ENCODE measurements at places on chromosomes 3 and 15.

DNA sequence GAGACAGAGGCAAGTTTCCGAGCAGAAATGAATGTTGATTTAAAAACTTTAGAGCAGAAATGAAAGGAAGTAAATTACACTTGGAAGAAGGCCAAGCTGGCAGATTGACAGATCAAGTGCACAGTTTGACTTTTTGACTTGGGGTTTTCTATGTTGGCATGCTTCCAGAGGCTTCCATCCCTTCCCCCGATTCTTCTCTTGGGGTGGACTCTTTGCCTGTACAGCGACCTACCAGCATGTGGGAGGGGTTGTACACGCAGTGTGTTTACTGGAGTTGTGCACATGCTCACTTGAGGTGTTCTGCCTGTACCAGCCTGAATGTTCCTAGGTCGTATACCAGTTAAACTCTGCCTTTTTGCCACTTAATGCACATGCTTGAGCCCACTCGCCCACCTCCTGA is 701.5 kb upstream of the GBE1 start:
- no peak for DNase-seq

- no peak for DNase-seq
Measured at GRCh38 chr3:151133917-151134450, 48.5 kb downstream of the MED12L start.

GRCh38 chr15:73598530-73599160 is 34.5 kb downstream of the NPTN start:
- no peak for DNase-seq

- DNase-seq, result peak; percentile 4
Measured at GRCh38 chr3:67461667-67462142, 192.7 kb downstream of the SUCLG2 start.

DNA sequence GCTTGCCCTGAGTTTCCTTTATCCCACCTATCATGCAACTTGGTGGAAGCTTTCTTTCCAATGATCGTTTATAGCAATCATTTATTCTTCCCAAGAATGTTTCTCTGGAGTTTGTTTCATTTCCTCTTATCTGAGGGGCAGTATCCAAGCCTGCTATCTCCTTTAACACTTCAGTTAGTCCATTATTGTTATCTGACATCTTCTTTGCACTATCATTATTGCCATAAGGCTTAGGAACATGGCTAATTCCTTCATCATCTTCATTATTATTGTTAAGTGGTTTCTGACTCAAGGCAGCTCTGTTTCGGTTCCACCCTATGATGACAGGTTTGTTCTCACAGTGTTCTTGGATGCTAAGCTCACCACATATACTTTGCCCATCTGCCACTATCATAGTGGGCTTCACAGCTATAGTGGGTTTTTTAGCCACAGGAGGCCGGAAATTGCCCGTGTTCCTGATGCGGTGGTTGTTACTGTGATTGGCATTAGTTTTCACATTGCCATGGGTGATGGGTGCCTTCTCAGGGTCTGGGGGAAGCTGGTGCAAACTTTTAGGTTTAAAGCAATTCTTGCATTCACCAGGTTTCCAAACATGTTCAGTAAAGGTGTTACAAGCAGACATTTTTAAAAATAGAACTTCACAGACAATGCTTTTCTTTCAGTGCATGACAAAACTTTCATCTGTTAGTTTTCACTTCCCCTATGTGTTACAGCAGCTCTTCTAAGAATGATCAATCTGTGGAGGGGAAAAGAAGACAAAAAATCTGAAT is 110.6 kb upstream of the TSPAN3 start:
- no peak for DNase-seq

DNA sequence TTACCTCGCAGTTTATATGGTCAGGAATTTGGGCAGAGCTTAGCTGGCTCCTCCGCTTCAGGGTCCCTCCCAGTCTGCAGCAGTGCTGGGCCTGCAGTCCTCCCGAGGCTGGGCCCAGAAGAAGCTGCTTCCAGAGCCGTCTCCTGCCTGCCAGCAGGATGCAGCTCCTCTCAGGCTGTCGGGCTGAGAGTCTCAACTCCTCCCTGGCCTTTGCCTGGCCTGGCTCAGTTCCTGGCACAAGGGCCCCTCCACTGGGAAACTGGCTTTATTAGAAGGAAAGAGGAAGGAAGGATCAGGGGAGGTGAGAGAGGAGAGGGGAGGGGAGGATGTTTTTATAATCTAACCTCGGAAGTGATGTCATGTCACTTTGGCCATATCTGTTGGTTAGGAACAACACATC is 72.8 kb downstream of the GABRG3 start:
- DNase-seq, result no peak

GRCh38 chr15:58147171-58147611 is 9.0 kb downstream of the AQP9 start:
- DNase-seq, result peak; percentile 10

DNA sequence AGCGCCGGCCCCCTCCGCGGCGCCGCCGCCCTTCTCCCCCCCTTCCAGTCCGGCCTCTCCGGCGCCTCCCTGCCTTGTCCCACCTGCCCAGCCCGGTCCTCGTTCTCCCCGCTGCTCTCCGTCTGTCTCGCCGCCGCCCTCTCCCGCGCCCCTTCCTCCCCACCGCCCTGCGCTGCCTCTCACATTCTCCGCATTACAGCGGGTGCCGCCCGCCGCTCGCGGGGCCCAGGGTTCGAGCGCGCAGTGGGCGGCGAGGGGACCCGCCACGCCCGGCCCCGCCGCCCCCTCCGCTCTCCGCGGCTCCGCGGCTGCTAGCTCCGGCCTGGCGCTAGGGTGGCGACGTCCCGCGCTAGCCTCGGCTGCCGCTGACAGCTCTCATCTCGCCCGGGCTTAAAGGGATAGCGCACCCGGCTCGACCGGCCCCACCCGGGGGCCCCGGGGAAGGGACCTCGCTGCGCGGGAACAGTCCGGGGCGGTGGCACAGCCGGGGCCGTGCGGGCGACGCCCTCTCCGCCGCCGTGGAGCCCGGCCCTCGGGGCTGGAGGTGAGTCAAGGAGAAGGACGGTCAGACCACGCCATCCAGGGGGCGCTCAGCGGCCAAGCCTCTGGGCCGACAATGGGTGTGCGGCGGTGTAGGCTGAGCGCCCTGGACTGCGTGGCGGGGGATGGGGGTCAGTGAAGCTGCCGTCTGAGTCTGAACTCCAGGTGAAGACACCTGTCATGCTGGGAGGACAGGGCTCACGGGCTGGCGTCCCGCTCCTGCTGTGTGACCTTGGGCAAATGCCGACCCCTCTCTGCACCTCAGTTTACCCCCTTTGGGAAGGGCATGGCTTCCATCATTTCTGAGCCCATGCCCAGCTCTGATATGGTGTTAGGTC is 187.4 kb upstream of the LINGO1 start:
- peak; percentile 19 for DNase-seq

GRCh38 chr15:91316126-91316525 is 216.1 kb downstream of the SV2B start:
- no peak for DNase-seq

DNA sequence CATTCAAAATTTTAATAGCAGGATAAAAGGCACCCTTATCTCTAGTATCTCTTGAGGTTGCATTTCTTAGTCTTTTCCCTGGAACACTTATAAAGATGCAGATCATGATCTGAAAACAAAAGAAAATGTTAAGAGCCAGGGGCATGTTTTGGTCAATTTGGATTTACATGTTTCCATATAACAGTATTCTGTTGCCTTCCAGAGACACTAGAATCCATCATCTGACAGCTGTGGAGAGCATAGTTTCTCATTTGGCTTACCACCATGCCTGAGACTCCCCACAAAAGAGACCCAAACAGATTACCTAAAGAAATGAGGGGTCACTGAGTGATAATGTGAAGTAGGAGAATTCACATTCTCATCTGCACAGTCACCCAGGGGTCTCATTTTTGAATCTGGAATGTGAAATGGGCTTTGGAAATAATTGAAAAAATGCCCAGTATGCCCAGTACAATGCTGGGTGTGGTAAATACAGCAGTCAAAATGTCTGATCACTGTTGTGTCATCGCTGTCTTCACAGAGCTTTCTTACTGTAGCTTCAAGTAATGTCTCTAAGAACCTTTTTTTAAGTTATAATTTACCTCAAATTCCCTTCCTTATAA is 79.9 kb upstream of the ZBTB20 start:
- no peak for DNase-seq

- DNase-seq, result no peak
Measured at GRCh38 chr15:82714016-82714415, 4.3 kb upstream of the AP3B2 start.

DNA sequence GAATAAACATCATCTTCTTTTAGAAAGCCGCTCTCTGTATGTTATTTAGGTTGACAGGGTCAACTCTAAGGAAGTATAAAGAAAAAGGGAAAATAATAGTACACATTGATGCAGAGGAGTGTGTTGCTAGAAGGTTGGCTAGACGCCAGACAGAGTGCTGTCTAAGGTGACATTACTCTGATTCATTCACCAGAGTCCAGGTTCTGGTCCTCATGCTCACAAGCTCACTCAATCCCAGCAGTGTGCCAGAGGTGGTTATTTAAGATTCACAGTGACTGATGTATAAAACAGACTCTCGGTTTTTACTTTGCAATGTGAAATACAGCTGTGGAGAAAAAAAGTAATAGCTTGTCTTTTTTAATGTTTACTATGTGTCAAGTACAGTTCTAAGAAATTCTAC is 1.7 kb downstream of the CFAP44 start:
- DNase-seq, result no peak

GRCh38 chr15:57455929-57456328 is 79.6 kb downstream of the CGNL1 start:
- DNase-seq, result no peak

DNA sequence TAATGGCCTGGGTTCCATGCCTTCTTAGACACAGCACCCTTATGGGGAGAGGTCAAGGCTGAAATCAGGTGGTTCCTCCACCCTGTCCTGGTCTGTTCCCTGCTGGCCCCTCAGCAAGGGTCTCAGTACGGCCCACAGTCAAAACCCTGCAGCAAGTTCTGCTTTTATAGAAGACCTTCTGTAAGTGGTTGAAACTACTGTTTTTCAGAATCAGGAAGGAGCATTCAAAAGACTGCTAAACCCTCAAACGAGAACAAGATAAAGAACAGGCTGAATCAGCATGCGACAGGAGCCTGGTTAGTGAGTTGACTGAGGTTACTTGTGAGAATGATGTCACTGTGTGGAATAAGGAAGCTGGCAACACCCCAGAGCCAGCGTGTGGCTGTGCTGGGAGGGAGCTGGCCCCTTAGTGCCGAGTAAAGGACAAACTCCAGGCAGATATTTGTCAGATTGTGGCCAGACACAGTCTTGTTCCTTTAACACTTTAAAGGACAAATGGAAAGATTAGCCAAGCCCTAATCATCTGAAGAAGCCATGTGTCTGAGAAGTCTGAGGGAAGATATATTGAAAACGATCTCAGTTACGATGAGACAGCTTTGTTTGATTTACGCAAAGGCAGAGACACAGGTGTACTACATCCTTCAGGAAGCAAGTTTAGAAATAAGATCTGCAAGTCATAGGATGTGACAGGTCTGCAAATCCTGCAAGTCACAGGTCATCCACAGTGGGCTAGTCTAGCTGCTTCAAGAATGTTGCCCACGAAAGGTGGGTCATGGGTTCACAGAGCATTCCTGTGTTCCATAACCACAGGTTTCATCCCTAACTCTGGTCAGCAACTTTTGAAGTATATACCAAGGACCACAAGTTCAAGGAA is 54.0 kb downstream of the B3GNT5 start:
- DNase-seq, result no peak

DNA sequence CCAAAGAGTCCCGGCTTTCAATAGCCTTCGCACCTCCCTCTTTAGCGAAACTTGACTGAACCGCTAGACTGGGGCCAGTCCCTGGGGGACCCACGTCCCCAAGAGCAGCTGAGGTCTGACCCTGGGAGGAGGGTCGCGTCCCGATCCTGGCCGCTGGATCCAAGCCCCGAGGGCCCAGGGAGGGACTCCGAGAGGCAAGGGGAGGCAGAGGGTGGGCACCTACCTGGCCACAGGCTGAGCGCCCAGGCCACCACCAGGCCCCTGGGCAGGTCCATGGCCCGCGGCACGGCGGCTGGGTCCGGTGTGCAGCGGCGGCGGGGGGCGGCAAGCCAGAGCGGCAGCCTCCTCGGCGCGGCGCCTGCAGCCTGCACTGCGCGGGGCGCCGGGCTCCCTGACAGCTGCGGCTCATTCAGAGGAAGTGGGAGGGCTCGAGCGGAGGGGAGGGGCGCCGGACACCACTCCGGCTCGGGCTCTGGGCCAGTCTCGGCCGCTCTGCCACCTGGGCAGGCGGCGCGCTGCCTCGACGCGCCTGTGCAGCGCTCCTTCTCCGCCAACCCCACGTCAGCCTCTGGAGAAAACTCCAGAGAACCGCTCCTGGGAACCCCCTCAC is at the start of gene ITGA11:
TSS of gene ITGA11 (minus strand) at position 372 of the 610 bp plus-strand sequence. CDS start at position 275, 97 bp downstream.
- DNase-seq, result peak; percentile 22

GRCh38 chr15:95353512-95353911 is 977.0 kb upstream of the NR2F2 start:
- no peak for DNase-seq

- no peak for DNase-seq
Measured at GRCh38 chr15:50906954-50907600, 1.4 kb upstream of the AP4E1 start.

DNA sequence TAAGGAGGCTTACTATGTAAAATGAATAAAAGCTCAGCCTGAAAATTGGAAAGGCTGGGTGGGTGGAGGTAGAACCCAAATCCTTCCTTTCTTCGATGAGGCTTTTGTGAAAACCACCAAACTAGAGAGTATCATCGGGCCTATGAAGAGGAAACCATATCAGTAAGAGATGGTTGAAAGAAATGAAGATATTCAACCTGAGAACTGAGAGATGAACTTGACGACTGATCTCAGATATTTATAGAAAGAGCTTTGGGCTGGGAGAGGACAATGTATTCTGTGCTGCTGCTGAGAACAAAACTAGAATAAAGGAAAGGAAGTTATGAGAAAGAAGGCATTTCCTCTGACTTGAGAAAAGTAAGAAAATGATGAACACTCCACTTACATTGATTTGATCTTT is 236.6 kb downstream of the KCNH8 start:
- DNase-seq, result no peak

- peak; percentile 51 for DNase-seq
Measured at GRCh38 chr15:80778964-80779657, at the start of gene CEMIP. TSS of gene CEMIP (plus strand) at chr15:80779370. CDS start at chr15:80873880, 94,510 bp downstream.

DNA sequence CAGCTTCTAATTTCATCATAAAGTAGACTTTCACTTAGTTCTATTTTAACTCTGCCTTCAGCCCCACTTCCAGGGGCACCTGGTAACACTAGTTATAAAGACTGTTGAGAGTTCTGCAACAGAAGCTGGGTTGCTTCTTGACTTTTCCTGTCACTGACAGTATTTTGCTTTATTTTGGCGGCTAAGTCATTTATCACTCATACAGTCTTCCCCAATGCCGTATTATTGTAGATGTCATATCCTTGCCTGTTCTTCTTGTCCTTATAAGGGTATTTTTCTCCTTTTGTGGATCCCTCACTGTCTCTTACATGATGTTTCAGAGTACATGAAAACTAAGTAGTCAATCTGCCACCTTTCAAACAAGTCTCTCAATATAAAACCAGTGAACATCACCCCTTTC is 369.0 kb upstream of the PPP2R3A start:
- no peak for DNase-seq

DNA sequence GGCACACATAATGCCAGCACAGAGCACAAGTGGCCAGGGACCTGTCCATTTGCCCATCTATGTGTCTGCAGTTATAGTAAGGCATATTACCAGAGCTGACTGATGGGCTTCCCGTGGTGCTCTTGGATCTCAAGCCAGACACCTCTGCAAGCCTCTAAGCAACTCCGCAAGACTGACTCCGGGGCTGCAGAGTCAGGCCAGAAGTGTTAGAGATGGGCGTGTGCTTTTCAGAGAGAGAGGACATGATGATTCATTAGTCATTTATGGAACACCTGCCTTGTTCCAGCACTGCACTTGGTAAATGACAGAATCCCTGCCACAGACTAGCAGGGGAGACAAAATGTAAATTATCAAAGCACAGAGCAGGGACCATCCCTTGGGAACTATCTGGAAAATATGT is 559.0 kb downstream of the PDCD6IP start:
- no peak for DNase-seq
